Glomerular endothelial cell (primary cell): ENCODE measurements at places on chromosomes 2 and 18. TPM values are rescaled to one million over a fixed set of nuclear protein-coding genes. Genes with fewer than 3 reads are reported as not detected.

DNA sequence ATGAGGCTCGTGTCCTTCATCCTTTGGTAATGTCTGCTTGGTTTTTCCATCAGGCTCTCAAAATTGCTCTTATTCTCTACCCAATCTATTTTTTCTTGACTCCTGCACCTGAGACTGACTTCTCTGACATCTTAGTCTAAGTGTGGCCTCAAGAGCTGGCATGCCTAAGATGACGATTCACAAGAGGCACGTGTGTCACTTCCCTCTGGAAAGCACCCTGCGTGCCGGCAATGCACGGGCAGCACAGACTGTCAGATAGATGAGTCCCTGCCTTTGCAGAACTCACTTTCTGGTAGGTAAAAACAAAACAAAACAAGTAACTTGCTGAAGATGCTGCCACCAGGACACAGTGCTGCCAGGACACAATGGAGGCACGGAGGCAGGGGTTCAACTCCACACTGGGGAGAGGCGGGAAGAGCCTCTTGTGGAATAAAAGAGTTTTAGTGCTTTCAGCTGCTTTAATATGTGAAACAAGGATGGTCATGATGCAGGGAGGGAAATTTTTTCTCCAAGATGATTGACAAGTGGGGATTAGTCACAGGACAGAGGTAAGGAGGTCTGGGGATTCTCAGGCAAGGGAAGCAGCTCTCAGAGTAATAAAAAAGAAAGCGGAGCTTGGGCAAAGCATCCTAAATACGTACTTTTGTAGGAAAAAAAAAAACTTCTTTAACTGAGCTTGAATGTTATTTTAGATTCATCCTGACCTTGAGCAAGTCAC lies 27.3 kb downstream of the CYB5A start:
- DNase-seq: no peak

DNA sequence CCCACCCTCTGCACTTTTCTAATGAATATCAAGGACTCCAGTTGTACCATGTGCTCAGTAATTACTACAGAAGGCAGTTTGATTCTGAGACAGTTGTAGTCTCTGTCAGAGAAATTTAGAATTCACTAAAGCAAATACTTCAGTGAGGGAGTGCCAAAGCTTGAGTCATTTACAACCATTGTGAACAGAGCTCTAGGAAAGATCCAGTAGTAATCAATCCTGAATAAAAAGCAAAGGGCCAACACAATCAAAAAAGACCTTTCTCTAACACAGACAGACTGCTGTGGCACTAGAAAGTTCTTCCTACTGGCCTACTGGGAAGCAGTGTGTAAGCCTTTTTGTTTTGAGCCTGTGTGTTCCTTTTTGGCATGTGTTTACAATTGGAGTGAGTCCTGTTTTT lies 135.6 kb upstream of the UNC80 start:
- no peak for DNase-seq

DNA sequence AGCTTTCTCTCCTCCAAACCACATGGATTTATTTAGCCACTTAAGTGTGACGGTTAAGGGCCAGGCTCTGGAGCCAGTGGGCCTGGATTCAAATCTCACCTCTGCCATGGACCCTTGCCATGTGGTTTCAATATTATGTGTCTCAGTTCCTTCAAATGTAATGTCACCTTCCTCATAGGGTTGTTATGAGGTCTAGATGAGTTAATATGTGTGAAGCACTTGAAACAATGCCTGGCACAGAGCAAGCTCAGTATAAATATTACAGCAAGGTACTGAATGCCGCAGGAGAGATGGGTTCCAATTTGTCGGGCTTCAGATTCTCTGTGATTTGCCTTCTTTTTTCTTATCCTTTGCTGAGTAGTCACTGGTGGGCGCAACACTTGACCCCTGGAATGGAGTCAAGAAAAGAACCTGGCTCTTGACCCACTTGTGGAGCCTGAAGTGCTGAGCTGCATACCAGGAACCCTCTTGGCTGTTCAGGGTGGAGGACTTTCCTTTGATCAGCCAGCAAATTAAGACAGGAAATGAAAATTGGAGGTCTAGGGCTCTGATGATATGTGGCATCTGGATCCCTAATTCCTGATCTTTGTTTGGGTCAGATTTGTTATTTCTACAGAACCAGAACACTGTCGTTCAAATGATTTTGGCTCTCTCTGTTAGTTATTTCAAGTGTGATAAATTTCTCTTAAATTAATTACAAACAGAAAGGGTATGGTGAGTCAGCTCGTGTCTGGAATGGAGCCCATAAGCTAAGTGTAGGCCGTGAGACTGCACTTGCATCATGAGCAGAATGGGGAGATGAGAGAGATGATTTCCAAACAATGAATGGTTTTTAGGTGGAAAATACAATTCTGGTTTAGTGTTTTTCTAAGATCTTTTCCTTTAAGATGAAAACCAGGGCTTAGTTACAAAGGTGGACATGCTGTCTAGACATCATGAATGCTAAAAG lies 293.0 kb downstream of the KCNS3 start:
- no peak for DNase-seq

GRCh38 chr2:27736890-27737204 lies 34.7 kb upstream of the MRPL33 start:
- no peak for DNase-seq

Gene RESP18
- total RNA-seq: not detected in 2 replicates

- no peak for DNase-seq
Observed at GRCh38 chr2:172086241-172087206, 1.2 kb downstream of the DLX1 start.

DNA sequence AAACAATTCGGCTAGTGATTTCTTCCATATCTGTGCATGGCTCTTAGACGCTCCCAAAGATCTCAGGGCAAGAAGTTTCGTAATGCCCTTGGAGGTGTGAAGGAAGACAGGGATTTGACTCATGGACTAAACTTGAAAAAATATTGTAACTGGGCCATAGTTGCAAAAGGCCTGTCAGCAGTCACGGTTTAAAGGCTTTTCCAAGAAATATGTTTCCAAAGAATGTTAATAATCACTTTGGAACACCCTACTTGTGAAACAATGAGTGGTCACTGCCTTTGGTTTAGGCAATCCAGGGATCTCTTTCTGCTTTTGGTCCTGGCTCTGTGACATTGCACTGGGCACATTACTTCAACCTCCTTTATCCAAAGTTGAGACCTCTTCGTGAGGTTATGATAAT lies 102.5 kb upstream of the RASGRP3 start:
- DNase-seq: no peak
